HepG2 (cell line): ENCODE measurements at places on chromosomes 12 and 14. TPM values are rescaled to one million over a fixed set of nuclear protein-coding genes. Genes with fewer than 3 reads are reported as not detected.

- DNase-seq, result no peak
Measured at GRCh38 chr14:85061256-85061655, 468.7 kb upstream of the FLRT2 start.

DNA sequence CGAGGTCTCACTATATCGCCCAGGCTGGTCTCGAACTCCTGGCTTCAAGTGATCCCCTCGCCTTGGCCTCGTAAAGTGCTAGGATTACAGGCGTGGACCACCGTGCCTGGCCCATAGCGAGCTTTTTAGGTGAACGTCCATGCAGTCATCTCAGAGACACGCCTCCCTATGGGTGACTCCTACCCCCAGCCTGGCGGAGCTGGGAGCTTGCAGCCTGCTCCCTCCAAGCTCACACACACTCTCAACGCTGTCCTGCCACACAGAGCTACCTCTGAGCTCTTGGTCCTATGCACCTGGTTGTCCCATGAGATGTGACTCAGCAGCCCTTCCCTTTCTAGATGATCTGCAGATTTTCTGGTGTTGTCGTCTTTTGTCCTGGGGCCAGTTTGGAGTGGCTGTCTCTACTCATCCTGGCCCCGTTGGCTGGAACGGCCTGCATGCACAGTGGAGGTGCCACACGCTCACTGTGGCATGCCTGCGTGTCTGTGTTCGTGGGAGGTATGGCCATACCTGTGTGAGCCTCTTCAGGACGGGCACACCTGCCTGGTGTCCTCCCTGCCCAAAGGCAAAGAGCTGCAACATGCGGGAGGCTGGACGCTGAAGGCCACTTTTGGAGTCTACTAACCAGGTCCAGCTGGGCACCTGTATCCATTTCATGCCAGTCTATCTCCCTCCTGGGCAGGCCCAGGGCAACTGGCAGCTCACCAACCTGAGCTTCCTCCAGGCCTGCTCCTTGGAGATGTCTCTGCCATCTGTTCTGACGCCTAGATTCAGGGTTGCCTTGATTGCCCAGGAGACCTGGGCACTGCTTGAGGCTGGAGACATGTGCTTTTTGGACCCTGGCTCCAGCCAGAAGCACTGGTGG is 18.1 kb downstream of the CABP1 start:
- no peak for DNase-seq

- peak; percentile 68 for DNase-seq
Measured at GRCh38 chr14:32224737-32225377, 21.8 kb upstream of the RNU6-8 start.

GRCh38 chr12:45644541-45644940 is 85.0 kb upstream of the ARID2 start:
- DNase-seq, result no peak

GRCh38 chr12:110002676-110003515 is 3.7 kb downstream of the ANKRD13A start:
- no peak for DNase-seq

GRCh38 chr12:68169213-68169889 is 9.8 kb upstream of the IFNG start:
- no peak for DNase-seq

DNA sequence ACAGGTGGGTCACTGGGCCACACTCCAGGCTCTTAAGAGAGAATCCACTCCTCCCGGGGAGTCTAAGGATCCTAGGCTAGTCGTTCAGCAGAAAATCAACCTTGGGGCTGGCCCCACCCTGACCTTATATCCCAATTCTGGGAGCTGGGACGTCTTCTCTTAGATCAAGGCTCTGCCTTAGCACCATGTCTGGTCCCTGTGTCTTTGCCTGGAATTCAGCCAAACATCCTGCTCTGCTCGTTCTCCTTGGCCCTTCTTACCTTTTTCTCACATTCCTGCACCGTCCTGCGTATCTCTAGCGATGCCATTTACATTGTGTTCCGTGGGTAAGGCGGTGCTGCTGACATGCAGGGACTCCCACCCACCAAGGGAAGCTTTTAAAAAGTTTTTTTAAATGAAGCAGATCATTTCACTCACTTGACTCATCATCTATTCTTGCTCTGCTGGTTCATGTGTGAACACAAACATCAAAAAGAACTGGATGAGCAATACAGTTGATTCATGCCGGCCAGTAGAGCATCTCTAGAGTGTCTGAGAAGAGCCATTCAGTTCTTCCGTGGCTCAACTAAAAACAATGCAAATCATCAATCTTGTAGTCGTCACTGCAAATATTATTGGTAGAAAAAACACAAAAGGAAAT is 50.2 kb downstream of the KCNK13 start:
- peak; percentile 12 for DNase-seq

- no peak for DNase-seq
Measured at GRCh38 chr12:124715121-124715990, 147.9 kb upstream of the NCOR2 start.

DNA sequence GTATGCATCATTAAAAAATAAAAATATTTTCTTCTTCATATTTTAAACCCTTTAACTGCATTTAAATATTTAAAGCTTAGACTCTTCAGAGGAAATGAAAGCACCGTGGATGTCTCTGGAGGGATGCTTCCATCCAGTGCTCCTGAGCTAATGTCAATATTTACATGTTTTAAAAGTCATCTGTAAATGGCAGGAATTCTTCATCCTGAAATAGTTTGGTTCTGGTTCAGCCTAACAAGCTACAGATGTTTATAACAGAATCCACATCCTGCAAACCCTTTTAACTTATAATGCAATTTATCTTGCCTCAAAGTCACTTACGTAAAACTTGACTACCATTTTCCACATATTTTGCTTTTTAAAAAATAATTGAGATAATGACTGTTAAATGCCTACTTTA is 1207.3 kb downstream of the SLC16A7 start:
- DNase-seq, result no peak

The FAM181A gene
- polyA plus RNA-seq, result 0.80 and 1.1 TPM in 2 replicates

The NUAK1 gene
- polyA plus RNA-seq, result 0.74 and 1.7 TPM in 2 replicates

The BEST3 gene
- not detected in 2 replicates for polyA plus RNA-seq

The SOS2 gene
- 8.8 and 9.3 TPM in 2 replicates for polyA plus RNA-seq

The CMA1 gene
- polyA plus RNA-seq, result not detected in 2 replicates
